T-helper 17 cell (primary cell): ENCODE measurements at places on chromosomes 6 and 20. TPM values are rescaled to one million over a fixed set of nuclear protein-coding genes. Genes with fewer than 3 reads are reported as not detected.

DNA sequence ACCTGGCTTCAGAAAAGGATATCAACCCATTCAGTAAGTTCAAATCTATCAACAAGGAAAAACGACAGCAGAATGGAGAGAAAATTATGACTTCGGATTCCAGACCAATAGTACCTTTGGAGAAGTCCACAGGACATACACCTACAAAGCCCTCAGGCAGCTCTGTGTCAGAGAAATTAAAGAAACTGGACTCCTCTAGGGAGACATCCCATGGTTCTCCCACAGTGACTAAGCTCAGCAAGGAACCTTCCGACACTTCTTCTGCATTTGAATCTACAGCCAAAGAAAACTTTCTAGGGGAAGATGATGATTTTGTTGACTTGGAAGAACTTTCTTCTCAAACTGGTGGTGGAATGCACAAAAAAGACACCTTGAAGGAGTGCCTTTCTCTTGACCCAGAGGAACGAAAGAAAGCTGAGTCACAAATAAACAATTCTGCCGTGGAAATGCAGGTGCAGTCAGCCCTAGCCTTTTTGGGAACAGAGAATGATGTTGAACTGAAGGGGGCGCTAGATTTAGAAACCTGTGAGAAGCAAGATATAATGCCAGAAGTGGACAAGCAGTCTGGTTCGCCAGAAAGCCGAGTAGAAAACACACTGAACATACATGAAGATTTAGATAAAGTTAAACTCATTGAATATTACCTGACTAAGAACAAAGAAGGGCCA, 67.4 kb upstream of the HINT3 start:
- H3K27ac ChIP-seq, result no peak overlapping the region
- peaks cover 6% of the 10 kb centered on the region for H3K4me1 ChIP-seq
- no peaks in the 10 kb centered on the region for H3K27me3 ChIP-seq
- H3K36me3 ChIP-seq, result peaks cover 7% of the 10 kb centered on the region

DNA sequence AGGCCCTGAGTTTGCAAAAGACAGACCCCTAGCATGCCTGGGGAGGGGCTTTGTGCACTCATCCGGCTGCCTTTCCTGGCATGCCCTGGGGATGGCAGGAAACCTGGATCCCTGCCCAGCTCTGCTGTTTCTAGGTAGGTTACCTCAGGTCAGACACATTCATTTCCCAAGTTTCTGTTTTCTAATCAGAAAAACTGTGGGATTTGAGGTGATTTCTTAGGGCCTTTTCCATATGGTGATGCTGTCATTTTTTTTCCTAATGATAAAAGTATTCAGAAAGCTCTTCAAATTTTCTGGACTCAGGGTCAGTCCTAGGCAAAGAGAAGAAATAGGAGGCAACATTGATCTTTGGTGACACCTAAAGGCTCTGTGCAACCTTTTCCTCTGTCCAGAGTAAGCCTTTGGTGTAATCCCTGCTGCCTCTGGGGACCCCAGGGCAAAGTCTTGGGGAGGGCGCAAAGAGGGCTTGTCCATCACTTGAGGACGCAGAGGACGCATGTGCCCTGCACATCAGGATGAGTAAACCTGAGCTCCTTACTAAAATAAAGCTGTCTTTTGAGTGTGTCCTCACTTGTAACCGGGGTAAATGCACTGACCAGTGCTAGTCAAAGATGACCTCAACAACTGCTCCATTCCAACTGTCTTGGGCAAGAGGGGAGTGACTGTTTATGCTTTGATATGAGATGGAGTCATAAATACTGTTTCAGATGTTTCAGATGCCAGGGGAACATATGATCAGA, 13.5 kb upstream of the TRAM2 start:
- peaks cover 16% of the 10 kb centered on the region for H3K27me3 ChIP-seq
- no peak for DNase-seq
- H3K36me3 ChIP-seq, result no peaks in the 10 kb centered on the region
- no peak overlapping the region for H3K27ac ChIP-seq
- no peak overlapping the region for H3K4me3 ChIP-seq
- peaks cover 10% of the 10 kb centered on the region for H3K4me1 ChIP-seq

DNA sequence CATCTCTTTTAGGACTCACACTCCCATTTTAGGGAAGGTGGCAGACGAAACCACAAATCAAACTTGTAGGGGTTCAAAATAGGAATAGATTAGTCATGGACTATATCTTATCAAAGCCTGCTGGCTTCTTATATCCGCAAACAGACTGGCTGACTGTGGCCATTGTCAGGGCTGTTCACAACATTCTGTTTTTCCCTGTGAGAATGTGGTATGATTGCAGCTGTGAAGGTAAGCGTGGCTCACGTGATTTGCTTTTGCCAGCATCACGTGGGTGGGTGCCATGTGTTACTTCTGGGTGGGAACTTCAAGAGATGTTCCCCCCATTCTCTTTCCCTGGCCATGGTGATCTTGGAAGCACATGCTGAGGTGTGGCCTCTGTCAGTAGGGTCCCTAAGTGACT, 5.9 kb downstream of the IP6K3 start:
- no peak for DNase-seq
- no peak overlapping the region for H3K27ac ChIP-seq
- no peaks in the 10 kb centered on the region for H3K36me3 ChIP-seq

- no peak for DNase-seq
- peaks cover 10% of the 10 kb centered on the region for H3K4me1 ChIP-seq
- H3K4me3 ChIP-seq, result no peak overlapping the region
- no peaks in the 10 kb centered on the region for H3K36me3 ChIP-seq
- peaks cover 27% of the 10 kb centered on the region for H3K27me3 ChIP-seq
Observed at GRCh38 chr20:37538003-37538402, 10.3 kb upstream of the BLCAP start.

DNA sequence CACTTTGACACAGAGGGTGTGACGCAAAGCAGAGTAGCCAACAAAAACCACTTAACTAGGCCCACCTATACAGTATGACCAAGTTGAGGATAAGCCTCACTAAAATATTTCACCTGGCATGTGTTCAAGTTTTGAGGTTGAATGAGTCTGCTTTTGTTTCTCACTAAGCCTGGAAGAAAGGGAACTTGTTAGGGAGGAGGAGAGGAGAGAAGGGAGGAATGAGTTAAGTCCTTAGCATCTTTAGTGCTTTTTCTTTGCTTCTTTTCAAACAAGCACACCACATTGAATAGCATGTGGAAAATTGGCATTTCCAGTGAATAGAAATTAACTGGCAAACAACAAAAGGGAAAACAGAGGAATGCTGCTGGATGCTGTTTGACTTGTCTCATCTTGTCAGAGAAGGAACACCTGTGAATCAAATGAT, 461.9 kb downstream of the GJA1 start:
- H3K4me1 ChIP-seq, result no peaks in the 10 kb centered on the region
- no peaks in the 10 kb centered on the region for H3K27me3 ChIP-seq
- no peak overlapping the region for H3K4me3 ChIP-seq
- DNase-seq, result no peak
- H3K27ac ChIP-seq, result no peak overlapping the region

DNA sequence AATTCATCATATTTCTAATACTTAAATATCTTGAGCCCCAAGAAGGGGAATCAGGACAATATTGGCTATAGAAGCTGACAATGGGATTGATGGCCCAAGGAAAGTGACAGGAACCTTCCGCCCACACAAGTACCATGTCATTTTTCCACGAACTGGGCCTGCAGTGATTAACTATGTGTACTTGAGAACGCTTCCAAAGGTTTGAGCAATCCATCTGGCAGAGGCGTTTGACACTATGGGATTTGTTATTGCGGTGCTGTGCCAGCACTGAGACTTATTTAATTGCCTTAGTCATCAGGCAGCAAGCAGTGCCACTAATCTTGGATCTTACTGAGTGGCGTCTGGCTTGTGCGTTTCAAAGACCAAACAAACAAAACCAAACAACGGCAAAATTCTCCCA, 135.6 kb upstream of the UST start:
- H3K4me1 ChIP-seq, result no peaks in the 10 kb centered on the region
- H3K27ac ChIP-seq, result no peak overlapping the region
- H3K4me3 ChIP-seq, result no peak overlapping the region
- peaks cover 35% of the 10 kb centered on the region for H3K27me3 ChIP-seq
- no peak for DNase-seq

DNA sequence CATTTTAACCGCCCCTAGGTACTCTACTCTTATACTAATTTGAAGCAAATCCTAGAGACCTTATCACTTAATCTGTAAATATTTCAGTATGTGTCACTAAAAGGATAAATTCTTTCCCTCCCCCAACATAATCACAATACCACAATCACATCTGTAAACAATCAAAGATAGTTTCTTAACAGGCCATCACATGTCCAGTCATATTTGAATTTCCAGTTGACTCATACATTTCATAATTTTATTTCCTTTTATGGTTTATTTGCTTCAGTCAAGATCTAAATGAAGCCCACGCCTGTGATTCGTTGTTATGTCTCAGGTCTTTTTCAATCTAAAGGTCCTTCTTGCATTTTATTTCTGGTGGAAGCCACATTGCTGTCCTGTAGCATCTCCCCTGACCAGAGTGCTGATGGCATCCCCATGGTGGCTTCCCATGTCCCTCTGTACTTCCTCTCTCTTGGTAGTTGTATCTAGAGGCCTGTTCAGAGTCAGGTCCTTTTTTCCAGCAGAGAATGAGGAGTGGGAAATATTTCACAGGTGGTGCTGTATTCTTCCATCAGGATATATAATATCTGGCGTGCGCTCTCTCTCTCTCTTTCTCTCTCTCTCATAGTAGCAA, 128.6 kb upstream of the SLC22A23 start:
- DNase-seq, result no peak
- H3K4me1 ChIP-seq, result no peaks in the 10 kb centered on the region
- H3K27me3 ChIP-seq, result peaks cover 42% of the 10 kb centered on the region
- no peak overlapping the region for H3K27ac ChIP-seq

GRCh38 chr6:107719160-107719559, 105.0 kb downstream of the SCML4 start:
- peaks cover 41% of the 10 kb centered on the region for H3K4me1 ChIP-seq
- H3K36me3 ChIP-seq, result peaks cover 11% of the 10 kb centered on the region
- H3K27me3 ChIP-seq, result no peaks in the 10 kb centered on the region
- no peak overlapping the region for H3K4me3 ChIP-seq
- no peak for DNase-seq

DNA sequence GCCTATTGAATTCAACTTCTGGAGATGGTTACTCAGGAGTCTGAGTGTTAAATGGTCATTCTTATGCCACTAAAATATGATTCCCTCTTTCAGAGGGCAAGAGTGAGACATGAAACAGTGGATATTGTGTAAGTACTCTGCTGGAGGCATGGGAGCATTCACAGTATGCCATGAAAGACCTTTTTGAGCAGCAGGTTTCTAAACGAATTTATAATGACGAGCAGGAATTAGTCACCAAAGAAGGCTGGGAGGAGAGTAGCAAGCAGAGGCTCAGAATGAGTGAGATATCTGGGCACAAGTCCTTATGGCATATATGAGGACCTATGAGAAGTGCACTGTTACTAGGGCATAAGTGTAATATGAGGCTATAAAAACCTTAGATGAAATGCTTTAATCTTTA, 10.9 kb upstream of the MYB start:
- H3K27me3 ChIP-seq, result peaks cover 12% of the 10 kb centered on the region
- H3K36me3 ChIP-seq, result no peaks in the 10 kb centered on the region
- H3K4me1 ChIP-seq, result peaks cover 9% of the 10 kb centered on the region
- no peak overlapping the region for H3K27ac ChIP-seq
- H3K4me3 ChIP-seq, result no peak overlapping the region

DNA sequence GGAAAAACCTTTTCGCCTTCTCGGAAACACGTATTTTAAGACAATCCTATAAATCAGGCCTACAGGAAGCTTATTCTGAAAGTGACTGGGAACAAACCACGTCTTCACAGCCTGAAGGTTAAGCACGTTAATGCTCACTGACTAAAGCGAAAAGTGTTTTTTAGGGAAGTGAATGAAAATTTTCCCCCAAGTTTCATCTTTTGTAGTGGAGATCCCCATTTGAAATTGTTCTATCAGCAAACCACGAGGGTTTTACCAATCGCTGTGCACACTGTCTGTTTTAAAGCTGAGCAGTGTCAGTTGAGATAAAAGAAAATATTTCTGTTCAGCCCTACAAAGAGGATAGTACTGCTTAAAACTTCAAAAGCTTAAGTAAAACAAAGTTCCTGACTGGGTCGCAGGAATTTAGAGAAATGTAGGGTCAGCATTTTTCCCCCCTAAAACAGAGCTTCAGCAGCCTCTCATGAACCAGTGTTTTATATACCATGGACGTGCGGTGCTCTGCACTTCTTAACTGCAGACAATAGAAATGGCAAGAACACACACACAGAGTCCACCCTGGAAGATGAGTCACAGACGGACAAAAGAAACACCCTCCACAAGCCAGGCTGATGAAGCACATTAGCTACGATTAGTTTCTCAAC, 34.9 kb downstream of the SLC22A23 start:
- H3K4me1 ChIP-seq, result peaks cover 2% of the 10 kb centered on the region
- peaks cover 3% of the 10 kb centered on the region for H3K36me3 ChIP-seq
- no peak for DNase-seq
- H3K27ac ChIP-seq, result no peak overlapping the region

The IPCEF1 gene
- total RNA-seq, result 63.1 TPM

The UBD gene
- not detected for total RNA-seq
